ENCODE measurements at places on chromosomes 12 and 14.

GRCh38 chr12:56271031-56271430, 4.3 kb downstream of the COQ10A start:
- H3K4me3 ChIP-seq: no peak overlapping the region
- peaks cover 10% of the 10 kb centered on the region for H3K36me3 ChIP-seq
- no peak overlapping the region for H3K27ac ChIP-seq

GRCh38 chr12:50207424-50207823, 40.3 kb upstream of the CERS5 start:
- H3K27ac ChIP-seq: no peak overlapping the region
- H3K36me3 ChIP-seq: no peaks in the 10 kb centered on the region
- H3K27me3 ChIP-seq: no peaks in the 10 kb centered on the region
- H3K4me3 ChIP-seq: no peak overlapping the region

GRCh38 chr14:70094631-70095030, 94.1 kb downstream of the SLC8A3 start:
- no peaks in the 10 kb centered on the region for H3K36me3 ChIP-seq
- no peak overlapping the region for H3K4me3 ChIP-seq
- H3K4me1 ChIP-seq: no peaks in the 10 kb centered on the region
- no peaks in the 10 kb centered on the region for H3K27me3 ChIP-seq
- H3K27ac ChIP-seq: no peak overlapping the region

- no peaks in the 10 kb centered on the region for H3K4me1 ChIP-seq
- H3K4me3 ChIP-seq: no peak overlapping the region
- no peak overlapping the region for H3K27ac ChIP-seq
- H3K27me3 ChIP-seq: no peaks in the 10 kb centered on the region
- DNase-seq: no peak
- H3K36me3 ChIP-seq: no peaks in the 10 kb centered on the region
Measured at GRCh38 chr12:75322464-75322863, 7.7 kb downstream of the CAPS2 start.

GRCh38 chr12:77161944-77162343, 96.6 kb upstream of the E2F7 start:
- H3K27me3 ChIP-seq: no peaks in the 10 kb centered on the region
- no peak overlapping the region for H3K4me3 ChIP-seq
- no peaks in the 10 kb centered on the region for H3K4me1 ChIP-seq

GRCh38 chr12:8886502-8887284, 27.6 kb upstream of the PHC1 start:
- H3K27ac ChIP-seq: no peak overlapping the region
- no peak overlapping the region for H3K4me3 ChIP-seq
- no peaks in the 10 kb centered on the region for H3K36me3 ChIP-seq
- H3K27me3 ChIP-seq: no peaks in the 10 kb centered on the region
- H3K4me1 ChIP-seq: no peaks in the 10 kb centered on the region

DNA sequence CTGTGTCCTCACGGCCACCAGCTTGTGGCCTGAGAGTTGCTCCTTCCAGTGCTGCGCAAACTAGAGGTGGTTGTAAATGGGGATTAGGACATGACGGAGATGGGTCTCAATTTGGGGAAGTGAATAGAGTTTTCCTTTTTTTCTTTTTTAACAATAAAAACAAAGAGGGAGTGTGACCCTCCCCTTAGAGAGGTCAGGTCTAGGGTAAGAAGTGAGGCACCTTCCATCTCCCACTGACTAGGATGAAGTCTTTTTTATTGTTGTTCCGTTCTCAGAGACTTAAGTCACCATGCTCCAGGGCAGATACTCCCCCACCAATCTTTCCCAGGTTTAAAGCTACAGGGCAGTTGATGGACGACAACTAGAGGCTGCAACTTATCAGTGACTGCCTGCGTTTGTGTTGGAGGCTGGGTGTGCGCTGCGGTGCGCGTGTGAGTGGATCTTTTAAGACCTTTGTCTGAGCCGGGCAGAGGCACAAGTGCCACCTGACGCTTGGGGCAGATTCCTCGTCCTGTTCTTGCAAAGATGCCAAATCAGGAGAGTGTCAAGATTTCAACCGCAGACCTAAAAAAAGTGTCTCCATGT, 2.1 kb upstream of the GSC start:
- H3K4me3 ChIP-seq: peak overlapping the region; percentile 31
- DNase-seq: peak; percentile 78
- H3K36me3 ChIP-seq: peaks cover 2% of the 10 kb centered on the region
- H3K27me3 ChIP-seq: peaks cover 23% of the 10 kb centered on the region
- H3K27ac ChIP-seq: no peak overlapping the region
- H3K4me1 ChIP-seq: peaks cover 10% of the 10 kb centered on the region

GRCh38 chr12:66080791-66081190, 49.8 kb downstream of the LLPH start:
- no peak for DNase-seq
- H3K27ac ChIP-seq: no peak overlapping the region
- no peak overlapping the region for H3K4me3 ChIP-seq
- H3K4me1 ChIP-seq: no peaks in the 10 kb centered on the region

DNA sequence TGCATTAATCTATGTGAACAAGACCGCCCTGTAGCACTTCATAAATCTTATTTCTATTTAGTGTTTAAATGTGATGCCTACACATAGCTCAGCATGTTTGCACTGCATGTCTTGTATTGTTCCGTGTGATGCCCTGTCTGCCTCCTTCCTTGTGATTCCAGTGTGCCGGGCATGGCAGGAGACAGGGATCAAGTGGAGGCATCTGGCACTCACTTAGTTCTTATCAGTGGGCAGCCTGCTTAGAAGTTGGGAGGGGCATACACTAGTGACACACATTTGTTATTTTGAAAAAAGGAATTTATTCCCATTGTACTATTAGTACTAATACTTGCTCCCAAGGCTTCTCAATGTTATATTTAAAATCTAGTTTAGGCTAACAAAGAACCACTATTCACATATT, 176.4 kb downstream of the KCNA5 start:
- no peaks in the 10 kb centered on the region for H3K27me3 ChIP-seq
- no peak for DNase-seq
- no peak overlapping the region for H3K4me3 ChIP-seq
- H3K27ac ChIP-seq: no peak overlapping the region

DNA sequence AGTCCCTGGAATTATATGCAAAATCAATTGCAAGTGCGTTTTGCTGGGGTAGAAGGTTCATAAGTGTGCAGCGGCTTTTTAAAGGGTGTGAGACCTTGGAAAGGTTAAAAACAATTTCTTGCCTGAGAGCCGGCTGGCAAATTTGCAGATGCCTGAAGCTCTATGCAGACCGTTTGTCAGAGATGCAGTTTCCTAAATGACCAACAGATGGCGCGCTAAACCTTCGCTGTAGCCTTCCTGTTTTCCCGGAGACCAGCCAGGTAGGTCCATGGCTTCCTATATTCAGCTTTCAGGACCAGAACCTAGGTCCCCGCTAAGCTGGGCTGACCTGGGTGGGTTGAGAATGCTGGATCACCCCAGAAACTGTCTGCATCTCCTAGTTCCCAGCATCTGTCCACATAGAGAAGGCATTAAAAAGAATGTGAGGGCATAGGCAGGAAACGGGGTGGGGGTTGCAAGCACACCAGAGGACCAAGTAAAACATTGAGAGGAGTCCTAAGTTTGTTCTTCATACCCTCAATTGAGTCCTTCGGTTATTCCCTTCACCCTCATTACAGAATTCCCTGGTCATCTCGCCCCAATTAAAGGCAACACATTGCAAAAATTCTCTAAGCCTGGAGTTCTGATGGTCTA, 5.7 kb upstream of the NOS1 start:
- no peak overlapping the region for H3K4me3 ChIP-seq
- DNase-seq: peak; percentile 83
- H3K27ac ChIP-seq: no peak overlapping the region

GRCh38 chr12:4910502-4911315, 1.0 kb downstream of the KCNA1 start:
- H3K27me3 ChIP-seq: peaks cover 42% of the 10 kb centered on the region
- H3K4me1 ChIP-seq: peaks cover 2% of the 10 kb centered on the region
- no peak for DNase-seq
- H3K4me3 ChIP-seq: no peak overlapping the region

DNA sequence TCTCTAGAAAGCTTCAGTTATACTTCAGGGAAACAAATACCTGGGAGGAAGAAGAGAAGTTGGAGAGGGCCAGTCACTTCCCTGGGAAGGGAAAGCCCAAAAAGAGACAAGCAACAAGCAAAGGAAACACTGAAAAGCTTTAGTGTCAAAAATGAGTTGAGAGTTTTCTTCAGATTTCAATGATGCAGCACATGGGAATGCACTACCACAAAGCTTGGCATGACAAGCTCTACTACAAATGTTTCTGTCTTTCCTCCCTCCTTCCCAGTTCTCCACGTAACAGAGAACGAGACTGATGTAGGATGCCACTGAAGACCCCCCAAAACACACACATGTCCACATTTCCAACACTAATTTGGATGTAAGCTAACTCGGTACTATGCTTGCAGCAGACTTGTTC, 26.8 kb upstream of the ADAMTS20 start:
- H3K27ac ChIP-seq: no peak overlapping the region
- H3K27me3 ChIP-seq: no peaks in the 10 kb centered on the region
- H3K4me1 ChIP-seq: no peaks in the 10 kb centered on the region
- DNase-seq: peak; percentile 2
- no peak overlapping the region for H3K4me3 ChIP-seq

- no peaks in the 10 kb centered on the region for H3K36me3 ChIP-seq
- no peaks in the 10 kb centered on the region for H3K27me3 ChIP-seq
- no peak for DNase-seq
- no peak overlapping the region for H3K27ac ChIP-seq
- H3K4me3 ChIP-seq: no peak overlapping the region
Measured at GRCh38 chr12:107219301-107219700, 126.0 kb upstream of the CRY1 start.

- DNase-seq: peak; percentile 40
- peaks cover 2% of the 10 kb centered on the region for H3K36me3 ChIP-seq
- H3K27ac ChIP-seq: no peak overlapping the region
- H3K4me3 ChIP-seq: no peak overlapping the region
- no peaks in the 10 kb centered on the region for H3K27me3 ChIP-seq
Measured at GRCh38 chr12:128819293-128820144, 4.2 kb downstream of the SLC15A4 start.

- H3K27me3 ChIP-seq: no peaks in the 10 kb centered on the region
- no peaks in the 10 kb centered on the region for H3K4me1 ChIP-seq
- H3K27ac ChIP-seq: no peak overlapping the region
- no peak overlapping the region for H3K4me3 ChIP-seq
Measured at GRCh38 chr12:92226071-92226661, 80.5 kb upstream of the BTG1 start.

DNA sequence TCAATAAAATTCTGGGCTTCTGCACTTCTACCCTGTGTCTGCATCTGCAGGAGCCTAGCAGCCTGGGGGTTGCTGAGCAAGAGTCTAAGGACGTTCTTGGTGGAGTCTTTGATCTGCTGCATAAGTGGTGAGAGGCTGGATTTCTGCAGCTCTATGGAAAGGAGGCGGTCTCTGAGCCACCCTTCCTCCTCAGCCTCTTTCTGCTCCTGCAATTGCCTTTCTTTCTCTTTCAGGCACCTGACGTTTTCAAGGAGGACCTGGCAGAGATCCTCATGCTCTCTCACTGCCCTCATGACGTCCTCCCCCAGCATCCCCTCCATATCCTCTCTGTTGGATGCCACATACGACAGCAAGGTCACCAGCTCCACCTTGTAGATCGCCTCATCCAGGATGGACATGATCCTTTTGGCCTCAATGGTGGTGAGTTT, 13.6 kb upstream of the TPCN1 start:
- peaks cover 3% of the 10 kb centered on the region for H3K4me1 ChIP-seq
- no peaks in the 10 kb centered on the region for H3K36me3 ChIP-seq
- H3K27ac ChIP-seq: no peak overlapping the region
- no peak for DNase-seq

DNA sequence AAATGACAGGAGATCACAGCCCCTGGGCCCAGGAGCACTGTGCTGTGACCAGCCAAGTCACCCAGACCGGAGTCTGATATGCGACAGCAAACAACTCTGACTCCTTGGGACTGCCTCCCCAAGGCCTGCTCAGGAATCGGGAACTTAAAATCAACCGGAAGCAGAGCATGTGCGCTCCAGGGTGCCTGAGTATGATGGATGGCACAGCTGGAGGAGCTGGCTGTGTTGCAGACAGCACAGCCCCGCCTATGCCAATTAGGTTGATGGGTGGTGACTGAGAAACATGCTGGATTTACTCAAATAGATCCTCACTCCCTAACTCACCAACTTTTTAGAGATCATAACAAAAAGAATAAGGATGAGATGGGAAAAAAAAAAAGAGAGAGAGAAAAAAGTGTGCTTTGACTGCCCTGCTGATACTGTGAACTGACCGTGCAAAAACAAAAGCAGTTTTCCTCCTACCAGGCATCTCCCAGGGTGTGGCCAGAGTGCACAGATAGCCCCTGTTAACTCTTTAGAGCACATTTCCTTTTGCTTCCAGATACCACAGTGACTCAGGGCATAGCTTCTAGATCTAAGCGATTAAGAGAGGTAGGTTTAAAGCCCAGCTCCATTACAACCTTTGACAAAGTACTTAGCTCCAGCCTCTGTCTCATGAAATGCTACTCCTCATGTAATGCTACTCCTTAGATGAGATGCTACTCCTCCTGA, 27.4 kb upstream of the STON2 start:
- H3K36me3 ChIP-seq: no peaks in the 10 kb centered on the region
- H3K4me1 ChIP-seq: peaks cover 4% of the 10 kb centered on the region
- H3K27me3 ChIP-seq: no peaks in the 10 kb centered on the region

DNA sequence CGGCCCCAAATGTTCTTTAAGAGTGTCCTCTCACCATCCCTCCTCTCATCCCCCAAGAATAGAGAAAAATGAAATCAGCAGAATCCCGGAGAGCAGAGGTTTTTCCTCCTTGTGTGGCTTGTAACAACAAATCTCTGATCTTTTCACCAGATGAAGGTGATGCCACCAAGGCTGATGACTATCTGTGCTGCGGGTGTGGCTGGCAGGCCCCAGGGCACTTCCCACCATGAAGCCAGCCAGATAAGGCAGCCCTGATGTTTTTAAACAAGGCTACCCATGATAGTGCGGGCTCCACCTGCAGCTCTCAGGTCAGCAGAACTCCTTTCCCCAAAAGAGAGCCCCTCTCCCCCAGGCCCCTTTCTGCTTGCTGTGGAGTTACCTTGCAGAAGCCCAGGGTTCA, 58.0 kb upstream of the PARP11 start:
- H3K27me3 ChIP-seq: no peaks in the 10 kb centered on the region
- no peak overlapping the region for H3K4me3 ChIP-seq
- no peak overlapping the region for H3K27ac ChIP-seq
- H3K36me3 ChIP-seq: no peaks in the 10 kb centered on the region
- DNase-seq: no peak

- H3K36me3 ChIP-seq: no peaks in the 10 kb centered on the region
- H3K27me3 ChIP-seq: no peaks in the 10 kb centered on the region
- H3K4me3 ChIP-seq: no peak overlapping the region
- H3K4me1 ChIP-seq: no peaks in the 10 kb centered on the region
Measured at GRCh38 chr12:127381043-127381668, 885.8 kb upstream of the TMEM132C start.

DNA sequence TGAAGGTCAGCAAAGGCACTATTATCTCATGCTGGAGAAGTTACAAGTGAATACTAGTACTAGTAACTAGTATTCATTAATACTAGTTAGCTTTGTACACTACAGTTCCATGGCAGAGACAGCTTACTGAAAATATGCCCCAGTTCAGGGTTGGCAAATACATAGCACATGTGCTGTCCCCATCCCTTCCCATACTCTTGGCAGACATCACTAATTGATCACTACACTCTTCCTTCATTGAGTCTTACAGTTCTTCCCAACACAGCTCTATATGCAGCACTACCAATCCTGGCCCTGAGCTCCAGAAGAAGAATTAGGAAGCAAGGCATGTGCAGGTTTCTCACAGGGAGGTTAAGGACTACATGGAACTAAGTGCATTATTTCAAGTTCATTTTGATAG, 168.3 kb upstream of the EEA1 start:
- H3K36me3 ChIP-seq: no peaks in the 10 kb centered on the region
- no peak overlapping the region for H3K27ac ChIP-seq
- H3K27me3 ChIP-seq: no peaks in the 10 kb centered on the region
- no peaks in the 10 kb centered on the region for H3K4me1 ChIP-seq
- no peak overlapping the region for H3K4me3 ChIP-seq

GRCh38 chr12:54682674-54683073, 34.5 kb upstream of the DCD start:
- no peaks in the 10 kb centered on the region for H3K27me3 ChIP-seq
- peaks cover 24% of the 10 kb centered on the region for H3K4me1 ChIP-seq
- DNase-seq: no peak
- H3K27ac ChIP-seq: peak overlapping the region; percentile 15
- H3K4me3 ChIP-seq: no peak overlapping the region

All from mesendoderm (in vitro differentiated cells).